Endothelial cell (in vitro differentiated cells): ENCODE measurements at places on chromosomes 3 and 15.

DNA sequence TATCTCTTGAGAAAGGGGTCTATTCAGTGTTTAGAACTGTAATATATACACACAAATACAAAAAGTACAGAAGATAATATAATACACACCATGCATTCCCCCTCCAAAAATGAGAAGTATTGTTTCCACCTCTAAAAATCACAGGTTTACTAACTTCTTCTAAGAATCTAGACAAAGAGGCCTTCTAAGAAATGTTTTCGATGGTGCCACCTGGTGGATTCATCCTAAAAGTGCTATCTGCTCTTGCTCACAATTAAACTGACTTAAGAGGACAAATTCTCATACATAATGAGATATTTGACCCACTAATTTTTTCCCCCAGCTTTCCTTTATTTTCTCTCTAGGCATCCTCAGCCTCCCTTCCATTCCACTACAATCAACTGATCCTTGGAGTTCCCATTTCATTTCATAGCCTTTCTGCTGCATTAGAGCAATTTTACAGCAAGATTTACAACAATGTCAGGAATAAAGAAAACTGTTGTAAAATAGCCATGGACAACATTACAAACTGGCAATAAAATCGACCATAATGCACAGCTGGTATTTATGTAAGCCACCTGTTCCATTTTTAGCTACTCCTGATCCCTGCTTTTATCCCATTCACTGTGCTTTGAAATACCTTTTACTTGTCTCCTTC, 124.6 kb downstream of the ARRDC4 start:
- DNase-seq: peak; percentile 36
- H3K4me1 ChIP-seq: no peaks in the 10 kb centered on the region
- no peak overlapping the region for H3K27ac ChIP-seq
- H3K36me3 ChIP-seq: peaks cover 5% of the 10 kb centered on the region
- no peak overlapping the region for H3K4me3 ChIP-seq
- H3K27me3 ChIP-seq: peaks cover 2% of the 10 kb centered on the region

DNA sequence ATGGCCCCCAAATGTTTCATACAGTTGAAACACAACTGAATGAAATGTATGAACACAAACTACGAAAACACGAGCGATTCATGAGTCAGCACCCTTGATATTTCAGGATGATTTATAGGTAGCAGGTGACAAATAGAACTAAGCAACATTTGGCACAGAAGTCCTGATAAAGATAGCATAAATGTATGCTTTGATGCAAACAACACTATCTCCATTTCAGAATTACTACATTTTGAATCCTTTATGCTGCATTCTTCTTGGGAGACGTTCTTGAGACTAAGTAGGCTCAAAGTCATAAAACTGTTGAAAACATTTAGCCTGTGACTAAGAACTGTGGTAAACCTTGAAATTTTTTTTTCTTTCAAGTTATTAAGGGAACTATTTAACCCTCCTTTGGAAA, 200.3 kb upstream of the ICE2 start:
- DNase-seq: no peak
- H3K27me3 ChIP-seq: no peaks in the 10 kb centered on the region
- H3K27ac ChIP-seq: no peak overlapping the region
- no peaks in the 10 kb centered on the region for H3K4me1 ChIP-seq

- no peaks in the 10 kb centered on the region for H3K36me3 ChIP-seq
- no peak overlapping the region for H3K4me3 ChIP-seq
- H3K27ac ChIP-seq: no peak overlapping the region
- H3K27me3 ChIP-seq: peaks cover 3% of the 10 kb centered on the region
Measured at GRCh38 chr15:25693321-25694238, 169.5 kb downstream of the ATP10A start.

DNA sequence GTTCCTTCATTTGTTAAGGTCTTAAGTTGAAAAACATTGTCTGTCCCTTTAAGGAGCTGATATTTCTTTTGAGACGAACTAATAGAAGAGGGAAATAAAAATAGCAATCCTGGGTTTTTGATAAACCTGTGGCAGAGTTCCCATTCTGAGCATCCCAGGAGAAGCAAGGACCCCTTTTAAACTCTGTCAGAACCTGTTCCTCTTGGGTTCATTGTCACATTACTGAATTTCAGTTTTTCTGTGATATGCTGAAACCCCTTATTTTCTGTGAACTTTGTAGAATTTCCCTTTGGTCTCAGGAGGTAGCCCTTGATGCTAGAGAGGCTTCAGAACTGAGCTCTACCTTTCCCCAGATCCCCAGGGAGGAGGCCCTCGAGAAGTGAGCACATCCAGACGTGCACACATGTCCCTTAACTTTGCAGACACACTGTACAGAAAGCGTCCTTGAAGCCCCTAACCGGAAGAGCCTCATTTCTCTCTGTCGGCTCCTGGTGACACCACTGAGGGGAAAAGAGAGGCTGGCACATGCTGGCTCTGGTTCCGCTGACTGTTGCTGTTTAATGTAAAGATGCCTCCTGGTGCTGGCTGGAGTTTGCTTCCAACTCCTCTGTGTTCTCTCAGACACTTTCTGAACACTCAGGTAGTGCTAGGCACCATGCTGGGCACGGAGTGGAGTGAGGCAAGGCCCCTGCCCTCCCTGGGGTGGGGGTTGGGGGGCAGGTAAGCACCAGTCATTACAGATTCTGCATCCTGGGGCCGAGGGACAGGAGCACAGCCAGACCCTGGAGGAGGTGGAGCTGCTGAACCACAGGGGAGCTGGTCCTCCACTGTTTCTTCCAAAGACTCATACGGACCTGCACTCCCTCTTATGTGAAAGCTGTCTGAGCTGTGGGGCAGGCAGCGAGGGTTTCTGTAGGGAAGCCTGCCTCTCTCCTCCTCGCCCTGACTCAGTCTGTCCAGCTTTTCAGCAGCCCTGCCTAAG, 77.5 kb downstream of the CHDH start:
- no peak overlapping the region for H3K27ac ChIP-seq
- no peak for DNase-seq
- no peaks in the 10 kb centered on the region for H3K4me1 ChIP-seq

GRCh38 chr3:106823701-106824100, 553.5 kb upstream of the CCDC54 start:
- H3K27me3 ChIP-seq: peaks cover 1% of the 10 kb centered on the region
- no peak for DNase-seq
- H3K4me1 ChIP-seq: peaks cover 2% of the 10 kb centered on the region

- H3K4me3 ChIP-seq: no peak overlapping the region
- H3K27me3 ChIP-seq: no peaks in the 10 kb centered on the region
- H3K36me3 ChIP-seq: no peaks in the 10 kb centered on the region
- DNase-seq: no peak
Measured at GRCh38 chr15:60563539-60564404, 84.8 kb upstream of the ICE2 start.

GRCh38 chr3:159971311-159971710, 17.3 kb upstream of the IL12A start:
- no peaks in the 10 kb centered on the region for H3K27me3 ChIP-seq
- H3K4me3 ChIP-seq: no peak overlapping the region
- H3K36me3 ChIP-seq: no peaks in the 10 kb centered on the region

GRCh38 chr3:111598552-111598951, 3.4 kb upstream of the ZBED2 start:
- no peak overlapping the region for H3K27ac ChIP-seq
- H3K27me3 ChIP-seq: peaks cover 1% of the 10 kb centered on the region
- H3K36me3 ChIP-seq: no peaks in the 10 kb centered on the region

DNA sequence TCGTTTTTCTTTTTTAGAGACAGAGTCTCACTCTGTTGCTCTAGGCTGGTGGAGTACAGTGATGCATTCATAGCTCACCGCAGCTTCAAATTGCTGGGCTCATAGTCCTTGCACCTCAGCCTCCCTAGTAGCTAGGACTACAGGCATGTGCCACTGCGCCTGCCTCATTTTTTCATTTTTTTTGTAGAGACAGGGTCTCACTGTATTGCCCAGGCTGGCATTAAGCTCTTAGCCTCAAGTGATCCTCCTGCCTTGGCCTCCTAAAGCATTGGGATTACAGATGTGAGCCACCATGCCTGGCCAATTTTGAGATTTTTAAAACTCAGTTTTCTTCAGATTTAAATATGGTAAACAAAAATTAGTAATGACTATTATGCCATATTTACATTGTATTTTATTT, 29.0 kb downstream of the SKIL start:
- no peak overlapping the region for H3K4me3 ChIP-seq
- no peaks in the 10 kb centered on the region for H3K27me3 ChIP-seq
- DNase-seq: no peak
- H3K36me3 ChIP-seq: peaks cover 20% of the 10 kb centered on the region
- H3K4me1 ChIP-seq: no peaks in the 10 kb centered on the region

DNA sequence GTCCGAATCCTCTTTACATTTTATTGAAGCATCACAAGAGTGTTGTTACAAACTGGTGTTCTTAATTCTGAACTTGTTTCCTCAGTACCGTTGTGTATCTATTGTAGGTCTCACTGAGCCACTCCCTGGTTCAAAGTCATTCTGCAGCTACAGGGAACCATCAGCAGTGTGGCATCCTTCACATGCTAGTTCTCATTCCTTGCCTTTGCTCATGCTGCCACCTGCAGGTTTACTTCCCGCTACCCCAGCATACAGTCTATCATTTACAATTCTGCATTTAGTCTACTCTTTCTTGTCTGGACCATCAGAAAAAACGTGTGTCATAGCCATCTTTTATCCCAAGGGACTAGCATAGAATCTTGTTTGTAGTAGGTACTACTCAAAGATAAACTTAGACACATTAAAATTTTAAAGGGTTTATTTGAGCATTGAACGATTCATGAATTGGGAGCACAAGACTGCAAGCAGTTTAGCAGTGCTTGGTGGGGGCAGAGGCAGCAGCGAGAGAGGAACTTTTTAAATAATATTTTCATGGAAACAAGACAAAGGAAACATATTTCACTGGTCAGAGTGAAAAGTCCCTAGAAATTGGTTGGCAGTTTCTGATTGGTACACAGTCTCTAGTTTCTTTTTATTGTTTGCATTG, 402.1 kb downstream of the CADM2 start:
- H3K4me1 ChIP-seq: no peaks in the 10 kb centered on the region
- H3K27ac ChIP-seq: no peak overlapping the region
- H3K36me3 ChIP-seq: no peaks in the 10 kb centered on the region
- H3K27me3 ChIP-seq: no peaks in the 10 kb centered on the region

GRCh38 chr15:39250460-39251186, 330.3 kb upstream of the THBS1 start:
- peak overlapping the region; percentile 84 for H3K27ac ChIP-seq
- H3K4me1 ChIP-seq: peaks cover 38% of the 10 kb centered on the region
- DNase-seq: no peak
- no peaks in the 10 kb centered on the region for H3K36me3 ChIP-seq
- no peaks in the 10 kb centered on the region for H3K27me3 ChIP-seq
- H3K4me3 ChIP-seq: no peak overlapping the region

GRCh38 chr3:142495103-142495502, 47.3 kb upstream of the XRN1 start:
- H3K27ac ChIP-seq: peak overlapping the region; percentile 10
- H3K27me3 ChIP-seq: no peaks in the 10 kb centered on the region
- no peak overlapping the region for H3K4me3 ChIP-seq
- H3K4me1 ChIP-seq: no peaks in the 10 kb centered on the region

- H3K27ac ChIP-seq: no peak overlapping the region
- H3K36me3 ChIP-seq: no peaks in the 10 kb centered on the region
- no peak overlapping the region for H3K4me3 ChIP-seq
- DNase-seq: no peak
- no peaks in the 10 kb centered on the region for H3K27me3 ChIP-seq
Measured at GRCh38 chr3:100108464-100109079, 5.7 kb downstream of the FILIP1L start.

DNA sequence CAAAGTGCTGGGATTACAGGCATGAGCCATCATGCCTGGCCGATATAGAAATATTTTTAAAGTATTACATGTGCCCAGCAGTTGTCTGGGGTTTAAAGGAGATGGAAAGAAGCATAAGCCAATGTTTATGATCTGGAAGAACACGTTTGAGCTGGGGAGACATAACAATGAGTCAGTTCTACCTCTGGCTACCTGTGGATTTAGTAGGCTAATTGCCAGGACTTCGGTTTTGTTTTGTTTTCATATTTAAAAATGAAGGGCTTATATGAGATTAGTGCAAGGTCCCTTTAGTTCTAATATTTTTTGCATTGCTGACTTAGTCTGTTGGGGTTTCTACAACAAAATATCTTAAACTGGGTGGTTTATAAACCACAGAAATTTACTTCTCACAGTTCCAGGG, 22.9 kb upstream of the TNFSF10 start:
- H3K4me3 ChIP-seq: no peak overlapping the region
- H3K36me3 ChIP-seq: peaks cover 3% of the 10 kb centered on the region
- H3K27me3 ChIP-seq: no peaks in the 10 kb centered on the region
- H3K27ac ChIP-seq: no peak overlapping the region
- DNase-seq: no peak

DNA sequence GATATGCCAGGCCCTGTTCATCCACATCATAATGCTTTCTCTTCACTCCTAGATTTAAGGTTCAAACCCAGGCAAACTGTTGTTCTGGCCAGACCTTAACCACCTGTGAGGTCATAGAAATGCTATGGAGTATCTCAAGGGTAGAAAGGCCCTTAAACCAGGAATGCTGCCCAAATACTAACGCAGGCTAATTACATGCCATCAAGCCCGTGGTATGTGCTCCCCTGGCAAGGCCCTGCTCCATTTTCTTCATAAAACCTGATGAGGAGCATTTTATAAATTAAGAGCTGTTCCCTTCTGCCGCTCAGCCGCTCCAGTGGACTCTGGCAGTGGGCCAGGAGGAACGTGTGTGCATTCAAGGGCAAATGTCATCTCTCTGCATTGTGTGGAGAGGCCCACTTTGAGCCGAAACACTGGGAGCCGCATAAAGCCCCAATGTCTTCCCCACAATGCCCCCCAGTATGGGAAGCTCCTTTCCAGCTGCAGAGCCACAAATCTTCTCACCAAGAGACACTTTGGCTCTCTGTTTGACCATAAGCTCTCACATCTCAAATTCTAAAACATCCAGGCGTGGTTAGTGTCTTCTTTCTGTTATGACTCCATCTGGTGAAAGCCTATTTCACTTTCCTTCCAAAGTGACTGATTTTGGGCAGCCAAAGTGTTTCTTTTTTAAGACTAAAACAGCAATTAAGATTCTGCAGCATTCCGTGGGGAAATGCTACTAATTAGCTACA, 210.8 kb upstream of the NR2E3 start:
- peaks cover 8% of the 10 kb centered on the region for H3K36me3 ChIP-seq
- no peak overlapping the region for H3K4me3 ChIP-seq
- H3K27me3 ChIP-seq: peaks cover 1% of the 10 kb centered on the region

DNA sequence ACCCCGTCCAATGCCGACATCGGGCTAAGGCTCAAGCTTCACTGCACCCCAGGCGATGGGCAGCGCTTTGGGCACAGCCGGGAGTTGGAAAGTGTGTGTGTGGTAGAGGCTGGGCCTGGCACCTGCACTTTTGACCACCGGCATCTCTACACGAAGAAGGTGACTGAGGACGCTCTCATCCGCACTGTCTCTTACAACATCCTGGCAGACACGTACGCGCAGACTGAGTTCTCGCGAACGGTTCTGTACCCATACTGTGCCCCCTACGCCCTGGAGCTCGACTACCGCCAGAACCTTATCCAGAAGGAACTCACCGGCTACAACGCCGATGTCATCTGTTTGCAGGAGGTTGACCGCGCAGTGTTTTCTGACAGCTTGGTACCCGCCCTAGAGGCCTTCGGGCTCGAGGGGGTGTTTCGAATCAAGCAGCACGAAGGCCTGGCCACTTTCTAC, 1.0 kb downstream of the PDE12 start:
- no peak overlapping the region for H3K27ac ChIP-seq
- H3K4me3 ChIP-seq: peak overlapping the region; percentile 91
- H3K4me1 ChIP-seq: peaks cover 15% of the 10 kb centered on the region
- peaks cover 5% of the 10 kb centered on the region for H3K36me3 ChIP-seq
- DNase-seq: peak; percentile 13
